ENCODE measurements at places on chromosomes 2 and 18. TPM values are rescaled to one million over a fixed set of nuclear protein-coding genes. Genes with fewer than 3 reads are reported as not detected.

DNA sequence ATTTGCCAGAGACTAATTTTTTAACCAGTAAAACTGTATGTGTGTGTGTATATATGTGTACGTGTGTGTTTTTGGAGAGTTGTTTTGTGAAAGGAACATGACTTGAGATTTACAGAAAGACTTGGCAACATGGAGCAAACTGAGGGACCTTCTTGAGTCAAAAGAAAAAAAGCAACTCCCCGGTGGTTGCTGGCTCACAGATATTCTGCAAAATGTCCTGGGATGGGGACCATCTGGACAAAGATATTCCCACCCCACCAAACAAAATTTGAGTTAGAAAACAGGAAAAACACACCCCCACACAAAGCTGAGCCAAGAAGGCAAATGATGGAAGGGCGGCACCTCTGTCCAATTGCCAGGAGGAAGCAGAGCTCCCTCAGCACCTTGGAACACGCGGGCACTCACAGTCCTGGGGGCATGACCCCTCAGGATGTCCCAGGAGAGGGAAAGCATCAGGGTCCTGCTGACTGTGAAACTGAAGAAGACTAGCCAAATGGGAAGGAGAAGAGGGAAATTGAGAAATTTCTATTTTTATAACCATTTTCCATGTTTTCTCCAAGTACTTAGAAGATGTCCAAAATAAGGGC lies 290.2 kb upstream of the ACVR2A start:
- H3K27ac ChIP-seq: no peak overlapping the region
- no peak for DNase-seq
- H3K36me3 ChIP-seq: no peaks in the 10 kb centered on the region
- H3K4me1 ChIP-seq: peaks cover 3% of the 10 kb centered on the region
- peaks cover 2% of the 10 kb centered on the region for H3K27me3 ChIP-seq

GRCh38 chr2:113812204-113812603 lies 55.8 kb upstream of the SLC35F5 start:
- DNase-seq: no peak
- no peaks in the 10 kb centered on the region for H3K27me3 ChIP-seq
- no peak overlapping the region for H3K4me3 ChIP-seq
- H3K27ac ChIP-seq: no peak overlapping the region

The FAM161A gene
- polyA plus RNA-seq: 0.66 TPM

The ANKRD62 gene
- not detected for polyA plus RNA-seq
